Stimulated activated CD8-positive, alpha-beta memory T cell treated with anti-CD3 and anti-CD28 coated beads, Interleukin-4, amount 100 ng/mL, for 1 hour (primary cell): ENCODE measurements at places on chromosomes 11 and 22.

DNA sequence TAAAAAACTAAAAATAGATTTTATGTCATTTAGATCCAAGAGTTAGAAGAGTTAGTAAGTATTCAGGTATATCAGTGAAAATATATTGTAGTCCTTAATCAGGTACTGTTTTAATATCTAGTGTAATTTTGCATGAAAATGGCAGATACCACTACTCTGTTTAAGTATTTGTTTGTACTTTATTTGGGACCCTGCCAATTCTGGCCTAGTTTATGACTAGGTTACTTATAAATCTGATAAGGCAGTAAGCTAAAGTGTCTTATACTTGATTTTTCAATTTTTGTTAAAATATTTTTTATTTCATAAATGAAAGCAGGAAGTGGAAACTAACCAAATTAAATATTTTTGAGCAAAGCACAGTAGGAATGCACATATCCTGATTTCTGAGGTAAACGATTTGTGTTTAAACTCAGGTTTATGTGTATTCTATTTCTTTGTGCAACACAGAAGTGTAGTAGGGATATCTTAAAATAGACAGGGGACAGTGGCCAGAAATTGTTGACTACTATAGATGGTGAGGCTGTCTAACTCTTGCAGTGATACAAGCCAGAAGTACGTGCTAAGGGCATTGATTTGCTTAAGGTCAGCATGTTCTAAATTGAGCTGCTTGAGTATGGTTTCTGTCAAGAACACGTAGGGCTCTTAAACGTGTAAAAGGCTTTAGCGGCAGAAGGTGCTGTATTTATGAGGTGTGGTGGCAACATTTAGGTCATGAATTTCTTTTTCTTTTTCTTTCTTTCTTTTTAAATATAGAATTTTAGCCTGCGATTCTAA is 34.0 kb downstream of the HIPK3 start:
- no peak for DNase-seq

DNA sequence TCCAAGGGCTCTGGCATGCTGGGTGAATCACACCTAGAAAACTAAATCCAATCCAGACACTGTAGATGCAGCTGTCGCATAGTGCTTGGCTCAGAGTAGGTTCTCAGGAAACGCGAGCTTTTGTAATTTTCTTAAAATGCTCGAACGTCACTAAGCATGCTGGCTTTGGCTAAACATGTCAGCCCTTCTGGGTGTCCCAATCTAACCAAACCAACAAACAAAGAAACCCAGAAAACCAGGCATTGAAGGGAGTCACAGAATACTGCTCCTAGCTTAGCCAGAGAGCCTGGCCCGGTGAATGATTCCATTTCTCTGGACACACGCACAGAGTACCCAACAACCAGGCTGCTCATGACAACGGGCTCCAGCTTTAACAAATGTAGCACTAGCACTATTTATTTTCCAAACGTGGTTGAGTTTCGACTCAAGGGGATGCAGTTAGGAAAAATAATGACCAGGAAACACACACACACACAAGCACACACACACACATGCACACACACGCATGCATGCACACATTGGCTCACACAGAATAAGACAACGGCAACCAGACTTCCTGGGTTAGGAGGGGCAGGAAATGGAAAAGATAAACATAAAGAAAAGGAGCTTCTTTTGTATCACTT is 492.6 kb downstream of the MIAT start:
- DNase-seq: no peak

DNA sequence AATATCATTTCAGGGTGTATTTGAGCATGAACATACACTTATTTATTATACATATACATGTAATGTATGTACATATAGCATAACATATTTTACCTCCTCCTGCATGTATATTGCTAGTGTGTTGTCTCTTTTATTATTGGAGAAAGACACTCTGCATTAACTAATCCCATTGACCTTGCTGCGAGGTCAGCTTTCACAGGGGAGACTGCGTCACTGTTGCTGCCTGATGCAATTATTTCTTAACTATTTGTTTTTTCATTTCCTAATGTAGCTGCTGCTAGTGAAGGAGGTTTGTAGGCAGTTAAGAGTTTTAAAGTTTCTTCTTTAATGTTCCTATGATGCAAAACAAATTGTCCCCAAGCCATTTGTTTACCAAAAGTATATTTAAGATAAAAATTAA is 185.4 kb upstream of the CNTN5 start:
- DNase-seq: no peak

GRCh38 chr11:35567737-35568465 is 42.5 kb upstream of the PAMR1 start:
- no peak for DNase-seq

- DNase-seq: no peak
Observed at GRCh38 chr11:79427126-79427525, 13.7 kb downstream of the TENM4 start.

DNA sequence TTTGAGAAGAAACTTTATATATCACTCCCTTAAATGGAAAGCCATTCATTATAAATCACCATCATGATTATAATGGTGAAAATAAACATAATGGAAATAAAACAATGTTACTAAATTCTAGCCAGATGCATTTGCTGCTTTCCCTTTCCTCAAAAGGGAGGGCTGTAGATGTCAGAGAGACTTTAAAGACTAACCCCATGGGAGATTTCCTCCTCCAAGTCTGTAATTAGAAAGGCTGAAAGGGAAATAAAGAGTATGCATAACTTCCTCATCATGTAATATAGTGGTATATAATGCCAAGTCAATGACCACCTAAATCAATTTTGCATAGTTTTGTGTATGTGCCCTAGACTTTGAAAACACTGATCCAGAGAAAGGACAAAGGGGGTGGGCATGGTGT is 6.4 kb downstream of the CD6 start:
- DNase-seq: no peak

- DNase-seq: no peak
Observed at GRCh38 chr11:61630089-61630488, 49.2 kb upstream of the SYT7 start.

DNA sequence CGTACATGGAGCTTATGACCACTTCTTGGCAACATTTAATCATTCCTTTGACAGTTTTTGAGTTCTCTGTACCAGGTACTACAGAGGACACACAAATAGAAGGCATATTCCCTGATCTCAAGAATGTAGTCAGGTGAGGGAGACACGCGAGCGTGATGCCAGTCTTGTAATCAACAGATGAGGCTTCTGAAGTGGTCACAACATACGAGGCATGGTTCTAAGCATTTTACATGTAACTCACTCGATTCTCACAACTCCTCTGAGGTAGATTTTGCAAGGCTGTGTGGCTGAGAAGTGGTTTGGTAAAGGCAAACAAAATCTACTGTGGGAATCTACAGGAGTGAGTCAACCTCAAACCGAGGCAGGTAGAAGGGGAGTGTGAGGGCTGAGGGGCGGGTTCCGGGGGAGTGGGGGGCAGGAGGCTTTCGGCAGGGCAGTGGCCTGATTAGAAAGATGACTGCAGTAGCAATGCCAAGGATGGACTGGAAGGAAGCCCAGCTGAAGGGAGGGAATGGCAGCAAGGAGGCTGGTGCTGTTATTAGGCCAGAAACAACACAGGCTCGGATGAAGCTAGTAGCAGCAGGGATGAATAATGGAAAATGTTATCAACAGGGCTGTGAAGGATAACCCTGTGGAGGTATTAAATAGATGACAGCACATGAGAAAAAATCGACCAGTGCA is 63.8 kb downstream of the ST14 start:
- no peak for DNase-seq

DNA sequence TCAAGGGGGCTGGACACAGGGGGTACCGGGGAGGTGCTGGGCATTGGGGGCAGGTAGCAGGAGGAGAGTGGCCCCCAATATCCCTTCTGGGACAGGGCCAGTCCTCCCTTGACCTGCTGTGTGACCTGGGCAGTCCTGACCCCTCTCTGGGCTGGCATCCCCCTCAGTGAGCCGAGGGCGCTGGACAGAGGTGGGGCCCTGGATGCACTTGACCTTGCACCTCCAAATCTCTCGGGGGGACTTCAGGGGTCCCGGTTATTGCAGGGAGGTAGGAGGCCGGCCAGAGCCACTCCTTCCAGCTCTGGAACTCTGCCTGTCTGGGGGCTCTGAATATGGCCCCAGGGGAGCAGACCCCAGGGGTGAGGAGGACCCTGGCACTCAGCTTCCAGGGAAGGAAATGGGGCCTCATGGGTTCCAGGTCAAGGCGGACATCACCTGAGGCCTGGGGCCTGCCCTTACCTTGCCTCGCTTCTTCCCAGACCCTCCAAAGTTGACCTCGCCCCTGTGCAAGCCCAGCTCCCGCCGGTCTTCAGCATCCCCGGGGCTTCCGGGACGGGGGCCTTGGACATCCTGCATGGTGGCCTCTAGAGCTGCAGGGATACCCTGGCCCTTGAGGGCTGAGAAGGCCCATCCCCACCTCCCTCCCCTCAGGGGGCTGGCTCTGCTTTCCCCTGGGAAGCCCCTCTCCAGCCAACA is 21.7 kb downstream of the TRPM5 start:
- DNase-seq: no peak

GRCh38 chr11:117511483-117511930 is 183.9 kb downstream of the CEP164 start:
- DNase-seq: no peak

GRCh38 chr11:17770048-17770652 is 35.6 kb downstream of the KCNC1 start:
- DNase-seq: no peak

DNA sequence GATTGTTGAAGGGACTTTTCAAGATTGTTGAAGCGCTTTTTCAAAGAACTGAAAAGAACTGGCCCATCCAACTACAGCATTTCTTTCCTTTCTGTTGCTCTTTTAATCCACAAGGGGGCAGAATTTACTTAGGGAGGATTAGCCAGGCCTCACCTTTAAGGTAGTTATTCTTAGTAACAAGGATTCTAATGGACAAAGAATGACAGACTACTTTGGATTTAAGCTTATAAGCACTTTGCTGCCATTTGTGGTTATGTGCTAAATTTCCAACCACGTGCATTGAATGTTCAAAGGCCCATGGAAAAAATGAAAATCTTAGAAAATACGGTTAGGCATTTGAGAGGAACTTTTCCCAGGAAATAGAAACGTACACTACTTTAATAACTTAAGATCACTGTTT is 49.5 kb upstream of the HSPA8 start:
- DNase-seq: no peak

DNA sequence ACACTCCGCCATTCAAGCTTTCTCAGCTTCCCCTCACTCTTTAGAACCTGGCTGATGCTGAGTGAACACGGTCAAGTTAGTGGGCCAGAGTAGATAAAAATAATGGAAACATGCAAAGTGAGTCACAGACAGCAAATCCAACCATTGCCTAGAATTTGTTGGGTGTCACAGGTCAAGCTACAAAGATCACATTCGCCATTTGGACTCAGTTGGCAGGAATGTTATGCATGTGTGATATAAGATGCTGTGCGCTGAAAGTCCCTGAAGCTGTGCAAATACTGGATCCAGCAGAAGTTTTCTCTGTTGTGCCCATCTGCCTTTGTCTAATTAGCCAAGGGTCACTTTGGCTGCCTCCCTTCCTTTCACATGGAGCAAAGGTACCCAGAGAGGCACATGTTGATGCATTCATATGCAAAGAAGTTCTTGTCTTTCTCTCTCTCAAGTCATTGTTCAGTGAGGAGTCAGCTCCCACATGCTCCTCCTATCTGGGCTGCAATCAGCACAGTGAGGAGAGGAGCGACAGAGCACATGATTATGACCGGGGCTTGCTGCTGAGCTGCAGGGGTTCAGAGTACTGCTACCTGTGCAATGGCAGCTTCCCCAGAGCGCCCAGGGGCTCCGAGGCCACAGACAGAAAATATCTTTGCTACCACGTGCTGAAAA is 39.7 kb downstream of the FLI1 start:
- no peak for DNase-seq

DNA sequence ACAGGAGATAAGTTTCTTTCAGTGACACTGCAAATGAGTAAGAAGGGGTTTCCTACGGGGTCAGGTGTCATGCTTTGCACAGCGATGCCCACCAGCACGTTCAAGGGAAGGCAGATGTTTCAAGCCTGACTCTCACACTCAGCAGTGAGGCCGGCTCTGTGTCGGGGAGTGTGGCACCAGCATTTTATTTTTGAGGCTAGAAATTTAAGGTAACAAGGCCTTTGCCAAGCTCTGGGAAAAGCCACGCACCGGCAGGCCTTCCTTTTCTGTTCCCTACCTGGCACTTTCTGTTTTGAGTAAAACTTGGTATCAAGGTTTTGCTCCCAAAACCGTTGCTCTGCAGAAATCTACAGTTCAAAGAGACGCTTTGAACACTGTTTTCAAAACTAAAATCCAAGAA is 38.0 kb downstream of the TOLLIP start:
- DNase-seq: no peak

- no peak for DNase-seq
Observed at GRCh38 chr11:36976741-36977140, 378.7 kb upstream of the RAG2 start.

- DNase-seq: no peak
Observed at GRCh38 chr22:17576470-17576869, 13.2 kb downstream of the SLC25A18 start.

DNA sequence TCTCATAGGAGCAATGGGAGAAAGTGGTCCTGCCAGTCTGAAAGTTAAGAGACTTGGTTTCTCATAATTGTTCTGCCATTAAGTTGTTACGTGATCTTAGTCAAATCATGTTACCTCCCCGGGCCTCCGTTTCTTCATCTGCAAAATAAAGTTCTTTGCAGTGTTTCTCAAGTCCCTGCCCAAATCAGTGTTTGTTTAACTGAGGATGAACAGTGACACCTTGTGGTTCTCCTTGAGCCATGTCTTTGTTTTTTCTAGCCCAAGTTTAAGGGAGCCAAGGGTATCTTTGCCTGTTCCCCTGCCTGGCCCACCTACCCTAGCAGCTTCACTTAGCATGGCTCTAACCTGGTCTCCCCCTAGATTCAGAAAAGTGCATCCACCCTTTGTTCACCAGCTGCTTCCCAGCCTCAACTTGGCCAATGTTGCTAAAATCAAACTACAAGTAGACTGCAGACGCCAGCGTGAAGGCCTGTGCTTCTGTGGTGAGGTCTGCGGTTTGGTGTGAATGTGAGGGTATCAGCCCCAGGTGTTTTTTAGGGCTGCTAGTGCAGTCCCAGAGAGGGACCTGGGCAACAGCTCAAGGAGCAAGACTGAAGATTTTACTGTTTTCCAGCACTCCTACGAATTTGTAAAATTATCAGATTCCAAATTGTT is 35.5 kb downstream of the FZD4 start:
- DNase-seq: no peak

DNA sequence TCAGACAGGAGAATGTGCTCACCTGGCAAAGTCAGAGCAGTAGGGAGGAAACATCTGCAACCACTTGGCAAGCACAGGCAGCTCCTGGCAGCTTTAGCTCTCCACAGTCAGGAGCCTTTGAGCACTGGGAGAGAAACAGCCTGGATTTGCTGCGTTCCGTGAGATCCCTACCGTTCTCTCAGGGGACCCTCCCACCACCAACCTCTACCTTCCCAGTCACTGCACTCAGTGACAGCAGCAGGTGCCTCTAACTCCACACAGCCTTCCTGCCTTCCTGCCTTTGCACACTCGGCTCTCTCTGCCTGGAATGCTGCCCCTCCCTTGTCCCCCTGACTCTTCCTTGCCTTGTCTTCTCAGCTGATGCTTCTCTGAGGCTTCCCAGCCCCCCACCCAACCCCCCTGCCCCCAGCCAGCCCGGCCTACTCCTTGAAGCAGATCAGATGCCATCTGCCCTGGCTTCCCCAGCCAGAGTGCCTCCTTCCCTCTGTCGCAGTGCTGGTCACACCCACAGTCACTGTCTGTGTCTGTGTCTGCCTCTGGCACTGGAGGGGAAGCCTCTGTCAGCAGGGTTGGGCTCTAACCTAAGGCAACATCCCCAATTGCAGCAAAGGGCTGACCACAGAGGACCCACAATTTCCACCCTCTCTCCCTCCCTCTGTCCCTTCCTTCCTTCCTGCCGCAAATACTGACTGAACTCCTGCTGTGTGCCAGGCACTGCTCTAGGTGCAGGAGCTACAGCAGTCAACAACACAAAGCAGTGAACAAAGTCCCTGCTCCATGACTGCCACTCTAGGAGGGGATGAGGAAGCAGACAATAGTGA is 14.9 kb upstream of the TSKU start:
- no peak for DNase-seq
